ENCODE measurements at places on chromosomes 2 and 18.

DNA sequence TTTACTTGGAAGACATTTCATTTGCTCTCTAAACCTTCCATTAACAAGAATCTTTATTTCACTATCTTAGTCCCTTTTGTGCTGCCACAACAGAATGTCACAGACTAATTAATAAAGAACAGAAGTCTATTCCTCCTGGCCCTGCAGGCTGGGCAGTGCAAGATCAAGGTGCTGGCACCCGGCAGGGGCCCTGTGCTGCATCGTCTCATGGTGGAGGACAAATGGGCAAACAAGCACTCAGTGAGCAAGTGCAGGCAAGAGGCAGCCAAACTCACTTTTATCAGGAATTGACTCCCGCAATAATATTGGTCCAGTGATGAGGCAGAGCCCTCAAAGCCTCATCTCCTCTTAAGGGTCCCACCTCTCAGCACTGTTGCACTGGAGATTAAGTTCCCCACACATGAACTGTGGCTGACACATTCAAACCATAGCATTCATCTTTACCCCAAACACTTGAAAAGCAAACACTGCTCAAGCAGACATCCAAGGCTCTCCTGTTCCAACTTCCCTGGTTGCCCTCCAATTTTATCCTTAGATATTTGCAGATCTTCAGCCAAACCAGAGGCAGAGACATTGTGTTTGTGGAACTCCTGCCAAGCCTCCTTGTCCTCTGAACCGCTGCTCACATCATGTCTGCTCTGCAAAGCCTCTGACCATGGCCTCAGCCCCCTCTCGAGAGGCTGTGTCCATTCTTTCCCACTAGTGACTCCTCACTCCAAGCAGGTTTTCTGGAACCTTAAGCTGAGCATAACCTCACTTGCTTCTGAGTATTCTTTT is 404.4 kb upstream of the SOX11 start:
- no peak for DNase-seq

DNA sequence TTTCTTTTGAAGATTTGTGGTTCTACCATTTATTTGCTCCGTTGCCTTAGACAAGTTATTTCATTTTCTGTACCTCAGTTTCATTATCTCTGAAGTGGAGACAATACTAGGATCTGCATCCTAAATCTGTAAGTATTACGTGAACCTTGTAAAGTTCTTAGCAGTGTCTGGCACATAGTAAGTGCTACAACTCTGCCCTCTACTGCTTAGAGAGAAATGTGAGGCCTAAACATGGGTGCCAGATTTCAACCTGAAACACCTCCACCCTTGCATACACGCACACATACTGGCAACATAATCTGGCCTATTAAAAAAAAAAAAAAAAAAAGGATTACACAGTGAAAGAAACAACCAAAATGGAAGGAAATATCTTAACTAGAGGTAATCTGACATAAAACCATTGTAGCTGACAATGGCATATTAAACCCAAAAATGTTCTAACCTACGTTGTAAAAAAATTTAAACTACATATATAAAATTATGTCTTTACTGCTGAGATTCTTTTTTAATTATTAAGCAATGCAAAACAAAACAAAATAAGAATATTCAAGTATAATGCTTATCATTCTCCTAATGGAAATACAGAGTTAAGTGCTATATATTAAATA is 132.6 kb downstream of the MAP2 start:
- no peak for DNase-seq

GRCh38 chr2:151520976-151521375 is 111.3 kb downstream of the RIF1 start:
- no peak for DNase-seq

DNA sequence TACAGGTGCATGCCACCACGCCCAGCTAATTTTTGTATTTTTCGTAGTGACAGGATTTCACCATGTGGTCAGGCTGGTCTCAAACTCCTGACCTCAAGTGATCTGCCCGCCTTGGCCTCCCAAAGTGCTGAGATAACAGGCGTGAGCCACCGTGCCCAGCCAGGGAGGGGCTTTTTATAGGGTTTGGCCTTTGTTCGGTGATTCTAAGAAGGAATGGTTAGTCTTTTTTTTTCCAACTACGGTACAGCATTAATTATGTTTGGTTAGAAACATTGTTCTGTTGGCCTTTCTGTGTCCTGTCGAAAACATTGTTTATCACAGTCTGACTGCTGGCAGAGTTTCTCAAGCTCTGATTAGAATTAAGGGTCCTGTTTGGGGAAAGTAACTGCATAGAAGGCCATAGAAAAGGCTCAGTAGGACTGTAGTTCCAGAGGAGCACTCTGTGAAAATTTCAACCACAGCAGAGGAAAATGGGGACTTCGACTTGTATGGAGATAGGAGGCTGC is 19.3 kb upstream of the SMCHD1 start:
- DNase-seq: no peak

DNA sequence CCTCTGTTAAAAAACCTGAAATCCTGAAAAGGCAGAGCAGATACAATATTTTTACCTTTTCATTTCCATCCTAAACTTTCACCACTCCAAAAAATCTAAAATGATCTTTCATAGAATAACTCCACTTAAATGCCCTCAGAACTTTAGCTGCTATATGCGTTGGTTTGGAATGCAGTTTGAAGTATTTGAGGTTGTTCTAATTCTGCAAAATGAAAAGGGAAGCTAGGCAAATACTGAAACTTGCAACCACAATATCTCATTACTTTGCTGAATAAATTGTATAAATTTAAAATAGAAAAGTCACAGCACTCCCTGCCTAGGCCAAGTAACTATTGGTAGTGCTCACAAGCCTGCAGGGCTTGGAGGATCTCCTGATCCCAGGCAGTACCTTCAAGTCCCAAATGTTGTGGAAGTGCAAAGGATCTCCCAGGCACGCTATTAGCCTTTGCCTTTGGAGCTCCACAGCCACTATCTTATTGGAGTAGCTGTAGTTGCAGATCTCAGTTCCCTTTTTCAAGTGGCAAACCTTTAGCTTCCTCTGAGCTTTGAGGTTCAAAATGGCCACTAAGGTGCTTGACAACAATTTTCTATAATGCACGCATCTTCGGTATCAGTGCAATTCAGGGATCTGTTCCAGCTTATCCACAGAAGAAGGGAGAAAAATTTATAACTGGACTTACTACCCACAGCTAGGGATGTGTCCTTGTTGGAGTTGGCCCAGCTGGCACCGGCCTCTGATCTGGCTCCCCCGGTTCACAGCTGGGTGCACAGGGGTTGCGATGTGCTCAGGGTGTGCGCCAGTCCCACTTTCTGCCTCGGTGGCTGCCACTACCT is 43.4 kb upstream of the ANKRD62 start:
- no peak for DNase-seq

GRCh38 chr2:30363406-30363805 is 83.6 kb upstream of the LCLAT1 start:
- no peak for DNase-seq

DNA sequence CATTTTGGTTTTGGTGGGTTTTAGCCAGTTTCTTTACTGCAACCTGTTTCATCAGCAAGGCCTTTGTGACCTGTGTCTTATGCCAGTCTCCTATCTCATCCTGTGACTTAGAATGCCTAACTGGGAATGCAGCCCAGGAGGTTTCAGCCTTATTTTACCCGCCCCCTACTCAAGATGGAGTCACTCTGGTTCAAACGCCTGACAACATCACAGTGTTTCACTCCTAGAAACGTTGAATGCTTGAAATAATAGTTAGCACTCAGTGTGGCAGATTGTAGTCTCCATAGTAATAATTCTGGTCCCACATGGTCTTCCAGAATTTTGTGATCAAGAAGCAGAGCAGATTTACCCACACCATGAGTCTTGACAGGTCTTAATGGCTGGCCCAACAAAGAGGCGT is 159.0 kb upstream of the TRIB2 start:
- no peak for DNase-seq

- no peak for DNase-seq
Measured at GRCh38 chr2:177817300-177817699, 255.3 kb downstream of the PDE11A start.

- DNase-seq: peak; percentile 86
Measured at GRCh38 chr2:219142329-219142728, 18.3 kb downstream of the NHEJ1 start.

DNA sequence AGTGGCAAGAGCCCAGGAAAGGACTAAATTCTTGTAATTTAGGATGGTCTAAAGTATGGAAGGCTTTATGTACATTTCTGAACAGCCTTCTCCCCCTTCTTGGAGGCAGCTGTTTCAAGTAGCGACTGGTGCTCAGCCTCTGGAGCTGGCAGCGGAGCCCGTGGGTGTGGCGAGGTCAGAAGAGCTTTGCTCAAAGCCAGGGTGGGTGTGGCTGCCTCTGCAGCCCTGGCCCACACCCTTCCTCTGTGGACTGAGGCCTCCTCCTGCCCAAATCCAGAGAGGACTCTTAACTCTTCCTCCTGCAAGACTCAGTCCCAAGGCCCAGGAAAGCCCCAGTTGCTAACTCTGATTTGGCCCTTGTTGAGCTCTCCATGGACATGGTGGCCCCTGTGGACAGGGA is 202.1 kb upstream of the REV1 start:
- no peak for DNase-seq

DNA sequence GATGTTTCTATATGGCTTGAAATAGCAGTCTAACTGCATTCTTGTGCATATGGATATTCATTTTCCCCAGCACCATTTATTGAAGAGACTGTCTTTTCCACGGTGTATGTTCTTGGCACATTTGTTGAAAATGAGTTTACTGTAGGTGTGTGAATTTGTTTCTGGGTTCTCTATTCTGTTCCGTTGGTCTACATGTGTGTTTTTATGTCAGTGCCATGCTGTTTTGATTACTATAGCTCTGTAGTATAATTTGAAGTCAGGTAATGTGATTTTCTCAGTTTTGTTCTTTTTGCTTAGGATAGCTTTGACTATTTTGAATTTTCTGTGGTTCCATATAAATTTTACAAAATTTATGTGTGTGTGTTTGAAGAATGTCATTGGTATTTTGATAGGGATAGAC is 201.0 kb downstream of the MBD5 start:
- no peak for DNase-seq

Data from HS-5 (cell line).